Lower lobe of right lung (tissue), 2 donors: ENCODE measurements at places on chromosomes 1 and 21. TPM values are rescaled to one million over a fixed set of nuclear protein-coding genes. Genes with fewer than 3 reads are reported as not detected.

DNA sequence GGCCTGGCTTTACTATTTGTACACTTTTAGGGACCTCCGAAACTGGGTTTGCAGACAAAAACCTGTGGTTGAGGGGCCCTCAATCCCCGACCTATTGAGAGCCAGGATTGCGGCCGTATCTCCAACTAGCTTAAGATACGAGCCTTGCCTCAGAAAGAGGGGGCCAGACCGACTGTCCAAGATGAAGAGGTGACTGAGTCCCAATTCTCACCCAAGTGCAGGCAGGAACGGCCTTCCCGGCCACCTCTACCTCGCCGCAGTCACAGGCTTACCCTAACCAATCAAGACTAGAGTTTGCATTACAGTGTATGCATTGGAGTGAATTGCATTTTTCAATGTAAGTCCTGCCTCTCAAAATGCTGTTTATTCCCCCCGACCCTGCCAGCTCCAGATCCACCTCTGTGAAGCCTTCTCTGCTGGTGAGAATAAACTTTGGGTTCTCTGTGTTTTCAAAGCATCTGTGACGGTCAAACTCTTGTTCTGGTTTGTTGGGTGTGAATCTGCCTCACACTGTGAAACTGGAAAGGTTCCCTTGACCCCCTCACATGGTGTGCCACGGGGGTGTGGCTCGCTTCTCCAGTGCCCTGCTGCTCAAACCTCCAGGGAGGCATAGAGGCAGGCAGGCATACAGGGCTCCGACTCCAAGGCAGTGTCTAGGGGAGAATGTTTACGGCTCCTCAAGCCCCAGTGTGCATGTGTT is 62.2 kb upstream of the WLS start:
- no peak for DNase-seq

GRCh38 chr1:29387210-29387609 is 150.9 kb downstream of the PTPRU start:
- DNase-seq: no peak

GRCh38 chr1:46401964-46402626 is 8.0 kb downstream of the FAAH start:
- DNase-seq: peak; percentile 90

USH2A gene
- not detected for total RNA-seq
